ENCODE measurements at places on chromosomes 11 and 22.

DNA sequence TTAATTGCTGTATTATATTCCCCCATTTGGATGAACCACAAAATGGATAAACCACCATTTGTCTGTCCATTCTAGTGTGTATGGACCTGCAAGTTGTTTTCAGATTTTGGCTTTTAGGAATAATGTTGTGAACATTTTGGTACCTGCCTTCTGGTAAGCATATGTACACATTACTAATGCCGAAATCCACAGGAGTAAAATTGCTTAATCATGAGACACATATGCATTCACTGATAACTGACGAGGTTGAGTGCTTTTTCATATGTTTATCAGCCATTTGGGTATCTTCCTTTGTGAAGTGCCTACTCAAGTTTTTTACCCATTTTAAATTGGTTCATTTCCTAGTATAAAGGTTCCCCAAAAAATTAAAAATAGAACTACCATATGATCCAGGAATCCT is 34.2 kb downstream of the OSBP2 start:
- DNase-seq, result no peak

DNA sequence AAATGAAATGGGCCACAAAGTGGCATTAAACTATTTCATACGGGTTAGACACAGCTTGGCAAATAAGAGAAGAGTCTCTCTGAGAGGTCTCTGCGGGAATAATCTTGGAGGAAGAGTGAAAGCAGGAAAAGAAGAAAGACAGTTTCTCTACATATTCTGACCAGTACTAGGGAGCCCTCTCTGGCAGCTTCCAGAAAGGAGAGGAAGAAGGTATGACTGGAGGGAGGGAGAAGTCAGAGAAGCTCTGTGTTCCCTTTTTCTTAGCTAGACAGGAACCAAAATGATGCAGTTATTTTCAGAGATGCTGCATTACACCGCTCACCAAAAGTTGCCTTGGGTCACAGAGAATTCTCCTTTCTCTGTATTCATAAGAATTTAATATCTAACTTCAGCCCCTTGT is 382.1 kb downstream of the KCNA4 start:
- DNase-seq, result no peak

- no peak for DNase-seq
Observed at GRCh38 chr11:66414120-66414934, 6.5 kb upstream of the NPAS4 start.

- DNase-seq, result no peak
Observed at GRCh38 chr11:74020539-74020938, 11.7 kb upstream of the UCP3 start.

GRCh38 chr11:79406376-79406775 is 34.5 kb downstream of the TENM4 start:
- no peak for DNase-seq

GRCh38 chr11:7936615-7937014 is 4.9 kb downstream of the OR10A3 start:
- no peak for DNase-seq

DNA sequence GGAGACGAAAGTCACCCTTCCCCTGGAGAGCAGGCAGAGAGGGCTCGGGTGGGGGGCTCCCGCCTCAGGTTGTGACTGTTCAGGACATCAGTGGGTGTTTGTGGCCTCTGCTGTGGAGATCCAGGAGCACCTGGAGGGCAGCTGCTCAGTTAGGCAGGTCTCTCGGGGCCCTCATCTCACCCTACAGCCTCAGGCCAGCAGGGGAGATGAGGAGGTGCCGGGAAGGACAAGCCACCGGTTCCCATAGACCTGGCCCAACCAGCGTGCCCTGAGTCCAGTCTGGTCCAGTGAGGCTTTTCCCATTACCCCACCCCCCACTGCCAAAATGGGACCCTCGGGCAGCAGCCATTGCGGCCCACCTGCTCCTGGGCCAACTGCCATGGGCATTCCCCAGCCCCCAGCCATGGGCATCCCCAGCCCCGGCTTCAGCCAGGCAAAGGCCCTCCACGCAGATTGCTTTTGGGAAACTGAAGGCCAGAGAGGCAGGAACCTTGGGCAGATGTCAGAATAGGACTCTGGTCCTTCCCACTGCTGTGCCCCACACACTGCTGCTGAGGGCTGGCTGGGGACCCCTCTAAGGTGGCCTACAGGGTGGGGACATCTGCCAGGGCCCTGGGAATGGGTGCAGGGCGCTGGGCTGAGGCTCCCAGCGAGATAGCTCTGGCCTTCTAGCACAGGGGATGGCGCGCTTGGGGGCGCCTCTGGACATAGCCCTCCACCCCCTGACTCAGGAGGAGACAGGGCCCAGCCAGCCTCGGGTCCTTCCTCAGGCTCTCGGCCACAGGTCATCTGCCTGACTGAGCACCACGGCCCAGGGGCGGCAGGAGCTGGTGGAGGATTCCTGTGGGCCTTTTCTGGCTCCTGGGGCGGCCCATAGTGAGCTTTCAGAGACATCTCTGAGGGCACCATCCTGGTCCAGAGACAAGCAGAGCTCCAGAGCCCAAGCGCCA is 4.8 kb downstream of the PIM3 start:
- DNase-seq, result peak; percentile 17

DNA sequence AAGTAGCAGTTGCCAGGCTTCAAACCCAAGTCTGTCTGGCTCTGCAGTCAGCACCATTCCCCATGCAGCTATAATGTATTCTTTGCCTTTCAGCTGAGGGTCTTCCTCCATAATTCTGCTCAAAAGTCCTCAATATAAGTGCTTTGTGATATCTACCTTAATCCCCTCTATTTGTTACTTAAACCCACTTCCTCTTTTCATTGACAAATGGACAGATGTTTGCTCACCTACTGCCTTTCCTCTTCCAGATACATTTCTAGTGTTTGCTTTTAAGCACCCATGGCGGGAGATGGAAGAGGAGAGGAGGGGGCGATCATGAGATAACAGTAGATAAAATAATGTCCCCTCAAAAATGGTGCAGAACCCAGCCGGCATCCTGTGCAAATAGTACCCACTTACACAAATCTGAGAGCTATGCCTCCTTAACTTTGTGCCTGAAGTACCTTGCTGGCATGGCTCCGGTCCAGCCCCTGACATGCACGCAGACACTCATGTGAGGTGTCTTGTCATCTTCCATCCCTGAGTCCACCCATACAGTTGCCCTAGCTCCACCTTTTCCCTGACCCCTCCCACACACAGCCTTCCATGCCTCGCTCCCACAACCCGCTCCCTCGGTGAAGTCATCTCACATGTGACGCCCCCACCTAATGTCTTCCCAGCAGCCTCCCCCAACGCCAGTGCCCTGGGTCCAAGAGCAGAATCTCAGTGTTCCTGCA is 109.6 kb downstream of the TRIM29 start:
- no peak for DNase-seq

DNA sequence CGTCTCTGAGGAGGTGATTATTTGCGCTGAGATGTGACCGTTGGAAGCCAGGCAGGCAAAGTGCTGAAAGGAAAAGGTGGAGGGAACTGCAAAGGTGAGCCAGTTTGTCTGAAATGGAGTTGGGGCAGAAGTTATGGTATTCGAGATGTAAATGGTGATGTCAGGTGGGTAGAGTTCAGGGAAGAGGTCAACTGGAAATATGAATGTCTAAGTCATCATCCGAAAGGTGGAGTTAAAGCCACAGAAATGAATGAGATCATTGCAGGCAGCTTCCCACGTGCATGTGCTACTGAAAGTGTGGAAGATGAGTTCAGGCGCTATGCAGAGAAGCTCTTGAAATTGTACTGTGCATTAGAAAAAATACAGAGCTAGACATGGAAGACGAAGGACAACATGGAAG is 2.2 kb upstream of the BPIFC start:
- DNase-seq, result no peak

DNA sequence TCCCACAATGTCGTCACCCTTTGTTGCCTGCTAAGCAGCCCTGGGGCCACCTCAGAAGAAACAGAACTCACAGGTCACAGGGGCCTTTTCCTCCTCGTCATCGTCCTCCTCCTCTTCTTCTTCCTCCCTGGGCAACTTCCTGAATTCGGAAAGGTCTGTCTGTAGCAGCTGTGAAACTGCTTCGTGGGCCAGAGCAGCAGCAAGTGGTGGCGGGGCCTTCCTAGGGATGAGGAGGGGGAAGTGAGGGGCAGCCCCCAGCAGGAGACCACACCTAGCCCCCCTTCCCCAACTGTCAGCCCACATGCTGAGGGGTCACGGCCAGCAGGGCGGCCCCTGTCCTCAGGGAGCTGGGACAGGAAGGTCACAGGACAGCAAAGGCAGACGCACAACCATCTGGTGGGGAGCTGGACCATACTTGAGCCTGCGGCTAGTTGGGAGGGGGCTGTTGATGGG is 13.2 kb downstream of the PPM1F start:
- no peak for DNase-seq

DNA sequence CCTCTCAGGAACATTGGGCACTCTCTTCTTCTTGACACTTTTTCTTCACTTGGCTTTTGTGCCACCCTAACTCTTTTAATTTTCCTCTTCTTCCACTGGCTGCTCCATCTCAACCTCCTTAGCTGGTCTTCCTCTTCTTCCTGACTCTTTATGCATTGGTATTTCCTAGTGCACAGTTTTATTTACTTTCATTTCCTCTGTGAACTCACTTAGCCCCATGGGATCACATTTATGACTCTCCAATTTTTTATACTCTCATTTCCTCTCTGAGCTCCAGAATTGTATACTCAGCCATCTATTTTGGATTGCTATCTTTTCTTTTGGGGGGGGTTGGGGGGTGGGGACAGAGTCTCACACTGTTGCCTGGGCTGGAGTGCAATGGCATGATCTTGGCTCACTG is 38.5 kb upstream of the LARGE1 start:
- no peak for DNase-seq

GRCh38 chr11:7353100-7353499 is 101.4 kb downstream of the SYT9 start:
- peak; percentile 23 for DNase-seq

DNA sequence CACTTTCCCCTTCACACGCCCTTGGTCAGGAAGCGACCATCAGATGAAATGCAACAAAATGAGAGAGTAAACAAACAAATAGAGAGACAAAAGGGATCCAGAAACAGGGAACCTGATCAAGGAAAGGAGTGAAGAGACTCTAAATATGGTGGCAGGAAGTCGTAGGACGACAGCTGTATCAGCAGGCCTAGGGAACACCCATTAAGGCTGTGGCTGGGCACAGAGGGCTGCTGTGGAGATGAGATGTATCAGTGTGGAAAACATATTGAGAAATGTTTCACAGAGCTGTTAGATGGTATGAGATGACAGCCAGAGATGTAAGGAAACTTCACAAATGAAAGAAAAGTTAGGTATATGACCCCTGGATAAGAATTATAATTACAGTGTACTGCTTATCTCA is 155.8 kb upstream of the MTMR2 start:
- DNase-seq, result no peak

DNA sequence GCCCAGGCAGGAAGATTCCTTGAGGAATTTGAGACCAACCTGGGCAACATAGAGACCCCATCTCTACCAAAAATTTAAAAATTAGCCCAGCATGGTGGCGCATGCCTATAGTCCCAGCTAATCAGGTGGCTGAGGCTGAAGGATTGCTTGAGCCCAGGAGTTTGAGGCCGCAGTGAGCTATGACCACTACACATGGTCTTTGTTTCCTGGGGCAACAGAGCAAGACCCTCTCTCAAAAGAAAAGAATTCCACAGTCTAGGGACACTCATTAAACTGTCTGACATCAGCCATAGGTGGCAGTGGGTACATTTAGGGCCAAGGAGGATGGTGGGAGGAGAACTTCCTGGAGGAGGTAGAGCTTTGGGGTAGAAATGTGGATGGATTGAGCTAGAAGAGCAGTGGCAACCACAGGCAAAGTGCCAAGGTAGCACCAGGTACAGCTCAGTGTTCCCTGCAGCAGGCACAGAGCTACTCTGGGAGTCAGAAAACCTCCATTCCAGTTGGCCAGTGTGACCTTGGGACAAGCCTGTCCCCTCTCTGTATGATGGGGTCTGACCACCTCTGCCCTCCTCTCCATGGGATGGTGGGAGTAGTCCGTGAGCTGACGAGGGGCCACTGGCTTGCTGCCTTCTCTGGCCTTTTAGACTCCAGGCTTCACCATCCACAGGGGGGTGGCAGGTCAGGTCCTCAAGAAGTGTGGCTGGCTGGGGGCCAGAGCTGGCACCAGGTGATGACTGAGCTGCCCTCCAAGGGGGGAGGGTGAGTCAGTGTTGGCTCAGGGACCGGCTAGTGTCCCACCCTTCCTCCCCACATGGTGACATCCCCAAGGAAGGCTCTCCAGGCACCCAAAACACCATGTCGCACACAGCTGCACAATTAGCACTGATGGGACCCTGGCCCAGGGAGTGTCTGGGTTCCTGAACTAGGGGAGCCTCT is 3.7 kb upstream of the CLCF1 start:
- DNase-seq, result no peak

- no peak for DNase-seq
Observed at GRCh38 chr11:45560913-45561281, 104.5 kb downstream of the CHST1 start.

DNA sequence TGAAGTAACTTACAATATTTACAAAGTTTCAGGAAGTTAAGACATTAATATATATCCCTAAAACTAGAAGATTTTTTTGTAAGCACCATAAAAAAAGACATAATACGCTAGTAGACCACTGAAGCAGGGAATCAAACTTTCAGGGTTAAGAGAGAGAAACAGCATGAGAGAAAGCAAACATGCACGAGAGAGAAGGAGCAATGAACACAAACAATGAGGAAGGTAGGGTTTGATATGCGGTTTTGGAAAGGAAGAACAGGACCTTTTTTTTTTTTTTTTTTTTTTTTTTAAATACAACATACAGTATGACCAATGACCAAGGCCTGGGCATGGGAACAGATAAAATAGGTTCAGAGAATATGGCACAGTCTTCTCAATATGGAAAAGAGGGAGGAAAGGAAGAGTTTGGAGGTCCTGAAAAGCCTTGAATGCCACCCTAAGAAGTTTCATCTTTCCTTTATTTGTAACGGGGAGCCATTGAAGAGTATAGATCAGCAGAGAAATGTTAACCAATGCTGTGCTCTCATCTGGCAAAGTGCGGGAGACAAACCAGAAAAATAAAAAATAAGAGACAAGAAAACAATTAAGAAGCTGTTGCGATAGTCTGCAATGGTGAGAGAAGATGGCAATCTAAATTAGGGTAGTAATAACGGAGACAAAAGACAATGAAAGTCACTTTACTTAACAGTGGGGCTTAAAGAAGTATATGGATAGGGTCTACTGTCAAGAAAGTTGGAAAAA is 101.0 kb downstream of the USP35 start:
- DNase-seq, result no peak

GRCh38 chr11:121522043-121522941 is 69.5 kb upstream of the SORL1-AS1 start:
- no peak for DNase-seq

DNA sequence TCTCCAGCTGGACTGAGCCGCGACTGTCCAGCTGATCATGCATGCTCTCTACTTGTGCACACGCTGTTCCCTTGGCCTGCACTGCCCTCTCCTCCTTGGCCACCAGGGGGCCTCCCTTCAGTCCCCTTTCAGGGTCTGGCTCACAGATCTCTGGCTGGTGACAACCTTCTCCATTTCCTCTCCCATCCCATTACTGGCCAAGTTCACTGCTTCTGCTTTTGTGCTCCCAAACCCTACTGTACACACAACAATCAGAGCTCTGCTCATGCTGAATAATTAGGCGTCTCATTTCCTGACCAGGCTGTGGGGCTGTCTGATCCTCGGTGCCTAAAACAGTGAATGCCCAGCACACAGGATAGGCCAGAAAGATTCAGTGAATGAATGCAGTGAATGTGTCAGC is 224.0 kb upstream of the NARS2 start:
- DNase-seq, result no peak

Data from activated B cell treated with CpG ODN at 0.5 μM for 24 hours (primary cell).